ENCODE measurements at places on chromosomes 2 and 18.

GRCh38 chr2:235106874-235107639 is 155.2 kb downstream of the SH3BP4 start:
- DNase-seq = peak; percentile 67

DNA sequence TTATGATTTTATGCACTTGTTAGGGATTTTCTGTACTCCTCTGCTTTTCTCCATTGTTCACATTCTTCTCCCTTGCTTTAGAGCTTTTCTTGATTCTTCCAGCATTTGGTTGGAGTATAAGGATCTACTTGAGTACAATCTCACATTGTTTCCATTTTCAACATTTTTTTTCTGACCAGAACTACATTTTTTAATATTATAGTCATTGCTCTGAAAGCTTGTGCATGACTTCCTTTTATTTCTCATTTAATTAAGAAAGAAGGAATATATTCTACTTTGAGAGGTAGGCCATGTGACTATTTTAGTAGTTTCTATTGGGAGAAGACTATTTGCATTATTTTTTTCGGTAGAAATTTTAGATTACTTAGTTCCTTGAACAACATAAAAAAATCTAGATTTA is 200.4 kb downstream of the TMEM247 start:
- no peak for DNase-seq

DNA sequence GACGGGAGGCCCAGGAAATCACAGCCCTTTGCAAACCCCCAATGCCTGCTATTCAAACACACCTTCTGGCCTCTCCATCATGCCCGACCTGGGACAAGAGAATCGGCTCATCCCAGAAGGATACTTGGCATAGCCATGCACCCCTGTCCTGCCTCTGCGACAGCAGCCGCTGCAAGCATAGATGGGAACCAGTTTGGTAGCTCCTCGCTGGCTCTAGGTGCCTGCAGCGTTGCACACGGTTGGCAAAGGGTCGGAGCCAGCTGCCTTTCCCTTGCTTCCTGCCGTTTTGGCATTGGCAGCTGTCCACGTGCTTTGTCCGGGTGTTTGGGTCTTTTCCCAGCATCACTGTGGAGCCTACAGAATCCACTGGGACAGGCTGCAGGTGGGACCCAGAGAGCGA is 76.9 kb downstream of the TWIST2 start:
- DNase-seq = no peak

DNA sequence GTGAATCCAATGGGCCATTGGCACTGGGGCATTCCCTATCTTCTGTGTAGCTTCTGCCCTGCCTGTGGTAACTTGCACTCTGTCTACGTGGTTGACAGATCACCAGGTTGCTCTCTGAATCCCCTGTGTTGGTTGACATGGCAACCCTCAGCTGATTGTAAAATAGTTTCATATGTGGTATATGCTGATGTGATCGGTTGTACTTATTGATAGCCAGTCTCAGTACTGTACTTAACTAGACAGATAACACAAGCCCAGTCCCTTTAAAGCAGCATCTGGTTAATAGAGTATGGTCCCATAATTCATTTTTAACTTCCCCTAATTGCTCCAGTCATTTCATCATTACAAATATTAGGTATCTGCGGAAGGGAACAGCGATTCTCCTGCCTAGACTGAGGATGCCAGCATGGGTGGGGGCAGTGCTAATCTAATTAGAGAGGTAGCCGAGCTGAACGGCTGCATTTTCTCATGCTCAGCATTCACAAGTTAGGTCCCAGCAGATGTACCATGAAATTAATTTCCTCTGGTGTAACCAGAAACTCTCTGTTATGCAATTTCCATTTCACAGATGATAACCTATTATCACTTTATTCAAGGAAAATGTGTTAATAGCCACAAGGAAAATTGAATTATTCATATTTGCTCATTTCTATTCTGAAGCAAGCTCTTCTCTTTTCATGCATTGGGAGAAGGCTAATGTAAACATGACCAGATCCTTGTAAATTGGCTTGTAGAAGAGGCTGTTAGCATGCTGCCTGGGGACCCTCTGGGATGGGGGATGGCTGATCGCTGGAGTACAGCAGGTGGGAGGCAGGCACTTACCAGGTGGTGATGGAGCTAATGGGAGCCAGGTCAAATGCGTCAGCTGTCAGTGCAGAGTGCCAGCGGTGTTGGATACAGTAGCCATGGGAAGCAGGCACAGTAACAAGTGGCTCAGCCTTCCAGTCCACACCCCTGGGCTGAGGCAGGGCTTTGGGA is 608.3 kb downstream of the GALR1 start:
- DNase-seq = no peak

DNA sequence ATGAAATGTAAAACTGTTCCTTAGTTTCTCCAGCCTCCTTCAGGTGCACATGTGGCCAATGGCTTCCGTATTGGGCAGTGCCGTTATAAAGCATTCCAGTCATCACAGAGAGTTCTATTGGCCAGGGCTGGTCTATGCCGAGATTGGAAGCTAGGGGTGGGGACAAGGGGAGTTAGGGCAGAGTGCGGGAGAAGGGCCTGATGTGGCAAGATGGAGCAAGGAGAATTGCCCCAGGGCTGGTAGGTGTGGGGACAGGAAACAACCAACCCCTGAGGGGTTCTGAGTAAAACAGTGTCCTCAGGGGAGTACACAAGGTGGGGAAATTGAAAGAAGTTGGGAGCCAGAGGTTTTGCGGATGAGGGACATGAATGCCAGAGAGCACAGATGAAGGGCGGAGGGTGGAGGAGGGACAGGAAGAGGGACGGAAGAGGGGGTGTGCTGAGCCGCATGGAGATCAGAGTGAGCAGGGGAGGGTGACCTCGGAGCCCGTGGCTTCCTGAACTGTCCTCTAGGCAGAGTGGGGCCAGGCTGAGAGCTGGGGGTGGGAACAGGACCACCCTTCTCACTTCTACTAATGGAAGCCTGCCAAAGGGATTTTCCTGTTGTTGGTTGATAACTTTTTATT is 9.1 kb upstream of the ATP6V1C2 start:
- peak; percentile 5 for DNase-seq

DNA sequence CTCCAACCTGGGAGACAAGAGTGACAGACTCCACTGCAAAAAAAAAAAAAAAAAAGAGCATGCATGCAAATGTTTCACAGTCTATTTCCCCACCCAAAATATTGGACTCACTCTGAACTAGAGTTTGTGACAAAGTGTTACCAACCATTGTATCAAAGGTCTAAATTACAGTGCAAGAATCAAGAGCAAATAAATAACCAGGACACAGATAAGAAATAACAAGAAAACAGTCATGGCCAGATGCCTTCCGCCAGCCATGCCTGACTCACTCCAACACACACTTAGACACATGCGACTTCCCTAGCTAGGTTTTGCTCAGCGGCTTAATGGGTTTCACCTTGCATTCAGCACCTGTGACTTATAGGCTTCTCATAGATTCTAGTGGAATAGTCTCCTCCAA is 62.8 kb downstream of the CYB5A start:
- DNase-seq = no peak

GRCh38 chr2:189129971-189130370 is 49.6 kb downstream of the COL5A2 start:
- no peak for DNase-seq

- DNase-seq = no peak
Measured at GRCh38 chr2:2149379-2149778, 181.7 kb downstream of the MYT1L start.

GRCh38 chr2:28610583-28611201 is 114.8 kb downstream of the PLB1 start:
- peak; percentile 74 for DNase-seq

DNA sequence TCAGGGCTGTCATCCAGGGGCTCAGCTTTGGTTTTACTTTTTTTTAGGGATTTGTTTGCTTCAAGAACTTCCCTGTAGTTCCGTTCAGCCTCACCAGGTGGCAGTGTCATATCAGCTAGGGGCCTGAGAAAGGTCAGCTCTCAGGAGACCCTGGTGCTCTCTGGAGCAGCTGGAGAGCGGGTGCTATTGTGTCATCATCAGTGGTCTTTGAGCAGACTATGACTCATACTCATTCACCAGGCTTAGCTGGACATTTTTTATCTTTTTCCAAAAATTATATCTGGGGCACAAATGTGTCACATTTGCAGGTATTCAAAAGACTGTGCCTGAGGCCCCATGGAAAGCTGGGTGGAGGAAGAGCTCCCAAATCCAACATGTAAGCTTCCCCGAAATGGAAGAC is 24.4 kb downstream of the ZNF892 start:
- DNase-seq = peak; percentile 84

- DNase-seq = peak; percentile 21
Measured at GRCh38 chr2:159562248-159562647, 54.1 kb downstream of the BAZ2B start.

DNA sequence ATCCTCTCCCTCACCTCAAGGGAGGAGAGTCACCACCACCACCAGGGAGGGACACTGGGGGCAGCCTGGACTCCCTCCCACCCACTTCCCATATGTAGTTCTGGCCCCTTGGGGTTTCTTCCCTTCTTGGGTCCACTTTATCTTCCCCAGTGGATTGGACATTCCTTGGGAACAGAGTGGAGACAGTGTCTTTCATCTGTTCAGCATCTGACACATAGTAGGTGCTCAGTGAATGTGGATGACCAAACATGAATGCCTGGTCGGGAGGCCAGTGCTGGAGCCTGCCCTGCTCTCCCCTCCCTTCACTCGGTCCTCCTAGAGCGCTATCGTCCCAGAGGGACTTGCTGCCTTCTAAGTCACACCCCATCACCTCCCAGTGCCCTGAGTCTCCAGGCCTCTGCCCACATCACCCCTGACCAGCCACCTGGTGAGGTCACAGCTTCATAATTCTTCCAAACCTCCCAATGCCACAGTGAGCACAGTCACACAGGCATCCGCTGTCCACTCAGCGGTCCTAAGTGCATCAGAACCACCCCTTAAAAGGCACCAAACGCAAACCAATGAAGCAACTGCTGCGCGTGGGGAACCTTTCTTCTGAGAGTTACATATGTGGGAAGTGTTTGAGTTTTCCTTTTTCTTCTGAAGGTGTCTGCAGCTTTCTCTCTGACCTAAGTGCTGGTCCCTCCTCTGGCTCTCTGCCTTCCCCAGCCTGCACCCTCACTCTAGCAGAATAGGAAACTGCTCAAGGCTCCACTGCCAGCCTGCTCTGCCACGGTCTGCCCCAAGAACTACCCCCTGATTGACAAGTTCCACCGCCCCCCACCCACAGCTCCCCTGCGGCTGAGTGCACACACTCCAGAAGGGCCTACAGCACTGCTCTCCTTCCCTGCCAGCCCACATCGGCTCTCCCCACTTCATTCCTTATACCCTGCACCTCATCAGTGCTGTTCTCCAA is 7.2 kb upstream of the SFXN5 start:
- no peak for DNase-seq

- no peak for DNase-seq
Measured at GRCh38 chr2:205089958-205090357, 544.7 kb downstream of the PARD3B start.

DNA sequence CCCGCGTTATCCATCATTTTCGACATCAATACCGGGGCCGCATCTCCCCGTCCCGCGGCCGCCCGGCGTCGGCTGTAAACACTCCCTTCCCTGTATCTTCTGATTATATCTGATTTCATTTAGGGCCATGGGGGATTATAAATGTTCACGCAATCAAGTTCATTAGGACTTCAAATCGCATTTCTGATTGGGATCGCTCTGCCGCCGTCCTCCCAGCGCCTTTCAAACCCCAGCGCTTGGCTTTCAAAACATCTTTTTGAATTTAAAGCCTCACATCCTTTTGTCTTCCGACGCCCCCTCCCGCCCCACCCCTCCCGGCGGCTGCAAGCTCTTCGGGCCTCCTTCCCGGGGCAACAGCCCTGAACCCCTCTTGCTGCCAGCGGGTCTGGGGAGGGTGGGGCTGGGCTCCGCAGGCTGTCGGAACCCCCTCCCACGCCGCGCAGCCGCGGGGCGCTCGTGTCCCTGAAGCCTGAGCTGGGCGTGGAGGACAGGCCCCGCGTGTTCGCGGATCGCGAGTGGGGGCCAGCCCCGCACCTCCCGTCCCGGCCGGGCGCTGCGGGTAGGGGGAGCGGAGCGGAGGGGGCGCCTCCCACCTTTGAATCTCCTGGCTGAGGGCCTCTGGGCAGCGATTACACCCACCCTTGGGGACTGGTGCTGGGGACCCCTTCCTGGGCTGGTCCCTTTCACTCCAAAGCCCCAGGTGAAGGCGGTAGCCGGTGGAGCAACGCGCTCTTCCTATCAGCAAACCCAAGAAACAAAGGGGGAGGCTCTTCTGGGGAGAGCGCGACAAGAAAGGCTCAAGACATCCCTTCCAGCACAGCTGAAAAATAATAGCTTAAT is 11.3 kb upstream of the GBX2 start:
- DNase-seq = no peak

DNA sequence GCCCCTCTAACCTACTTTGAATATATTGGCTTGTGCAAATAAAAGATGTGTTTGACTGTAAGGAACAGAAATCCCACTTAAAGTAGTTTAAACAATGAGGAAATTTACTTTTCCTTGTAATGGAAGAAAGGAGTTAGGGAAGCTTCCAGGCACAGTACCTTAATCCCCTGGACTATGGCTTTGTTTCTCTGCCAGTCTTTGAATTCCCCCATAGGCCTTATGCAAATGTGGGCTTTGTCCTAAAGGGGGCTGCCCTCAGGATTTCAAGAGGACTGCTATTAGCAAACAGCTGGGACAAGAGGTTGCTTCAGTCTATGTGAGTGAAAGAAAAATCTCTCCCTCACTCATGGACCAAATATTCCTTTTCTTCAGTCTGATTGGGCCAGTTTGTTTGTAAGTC is 255.1 kb upstream of the THSD7B start:
- DNase-seq = no peak

- no peak for DNase-seq
Measured at GRCh38 chr2:150570712-150571111, 83.2 kb upstream of the RND3 start.

DNA sequence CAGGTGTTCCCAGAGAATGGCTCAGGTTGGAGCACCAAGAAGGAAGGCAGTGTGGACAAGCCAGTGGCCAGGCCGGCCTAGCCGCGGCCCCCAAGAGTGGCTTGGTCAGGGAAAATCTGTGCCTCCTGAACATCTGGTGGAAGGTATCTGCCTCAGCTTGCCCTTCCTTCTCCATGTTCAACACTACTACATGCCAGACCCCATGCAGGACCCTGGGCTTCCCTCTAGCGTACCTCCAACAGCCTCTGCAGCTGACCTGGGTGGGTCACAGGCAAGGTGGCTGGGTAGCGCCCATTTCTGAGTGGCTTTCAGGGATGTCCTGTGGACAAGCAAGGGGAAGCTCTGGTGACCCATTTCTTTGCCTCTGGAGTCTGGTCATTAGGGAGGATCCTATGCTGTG is 7.7 kb downstream of the WNT10A start:
- no peak for DNase-seq

GRCh38 chr2:128640166-128640844 is 321.6 kb upstream of the HS6ST1 start:
- no peak for DNase-seq

DNA sequence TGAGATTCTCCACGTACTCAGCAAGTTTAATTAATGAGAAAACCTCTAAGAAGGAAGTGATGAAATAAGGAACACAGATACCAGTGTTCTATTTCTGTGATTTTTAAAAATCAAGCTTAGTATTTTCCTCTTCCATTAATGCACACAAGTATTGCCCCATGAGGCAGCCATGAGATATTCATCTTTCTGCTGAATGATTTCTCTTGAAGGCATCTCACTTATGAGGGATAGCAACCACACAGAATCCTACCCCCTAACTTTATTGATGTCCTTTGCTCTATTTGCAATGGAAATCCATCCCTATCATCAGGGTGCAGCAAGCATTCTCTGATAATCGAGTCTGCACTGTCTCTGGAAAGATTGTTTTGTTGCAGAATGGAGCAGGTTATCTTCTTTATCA is 244.1 kb upstream of the NRP2 start:
- DNase-seq = no peak

GRCh38 chr18:59743566-59743965 is 46.3 kb upstream of the CCBE1 start:
- no peak for DNase-seq

GRCh38 chr2:10388954-10389560 is 59.1 kb downstream of the ODC1 start:
- DNase-seq = no peak

GRCh38 chr2:42169874-42170521 is 845 bp downstream of the EML4 start:
- DNase-seq = peak; percentile 45

Data from suppressor macrophage (primary cell).